ENCODE measurements at places on chromosomes 12 and 14.

GRCh38 chr12:31226639-31227038, 99.3 kb downstream of the SINHCAF start:
- DNase-seq: no peak

DNA sequence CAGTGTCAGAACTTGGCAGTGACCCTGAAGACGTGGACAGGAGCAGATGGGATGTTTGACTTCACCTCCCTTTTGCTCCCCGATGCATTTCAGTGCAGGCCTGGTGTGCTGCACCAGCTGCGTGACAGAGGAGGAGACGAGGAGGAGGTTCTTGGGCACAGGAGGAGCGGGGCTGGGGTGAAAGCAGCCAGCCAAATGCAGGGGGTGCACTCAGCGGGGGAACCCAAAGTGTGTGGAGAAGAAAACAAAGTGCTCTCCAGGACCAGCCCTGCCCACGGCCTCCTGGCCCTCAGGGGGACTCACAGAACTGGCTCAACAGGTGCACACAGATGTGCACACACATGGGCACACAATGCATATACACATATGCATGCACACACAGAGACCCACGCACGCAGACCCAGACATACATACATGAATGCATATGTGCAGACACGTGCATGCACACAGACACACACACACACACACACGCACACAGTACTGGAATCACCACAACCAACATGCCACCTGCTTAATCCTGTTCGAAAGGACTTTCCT, 91.7 kb upstream of the SFSWAP start:
- no peak for DNase-seq

GRCh38 chr12:55061024-55061423, 41.2 kb downstream of the NEUROD4 start:
- no peak for DNase-seq

DNA sequence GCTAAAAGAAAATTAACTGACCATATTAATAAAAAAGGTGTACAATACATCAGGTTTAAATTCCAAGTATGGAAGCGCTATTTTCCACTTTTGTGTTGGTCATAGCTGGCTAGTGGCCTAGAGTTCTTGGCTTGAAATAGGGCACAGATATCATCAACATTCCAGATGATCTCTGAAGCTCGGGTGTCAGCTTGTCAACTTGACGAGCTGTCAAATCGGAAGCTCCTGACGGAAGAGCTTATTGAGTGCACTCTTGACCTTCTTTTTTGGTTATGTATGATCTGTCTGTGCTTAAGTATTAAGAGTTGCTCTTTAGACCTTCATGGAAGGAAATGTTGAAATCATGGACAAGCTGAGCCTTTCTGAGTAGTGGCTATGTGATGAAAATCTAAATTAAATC, 177.9 kb downstream of the APAF1 start:
- DNase-seq: no peak

DNA sequence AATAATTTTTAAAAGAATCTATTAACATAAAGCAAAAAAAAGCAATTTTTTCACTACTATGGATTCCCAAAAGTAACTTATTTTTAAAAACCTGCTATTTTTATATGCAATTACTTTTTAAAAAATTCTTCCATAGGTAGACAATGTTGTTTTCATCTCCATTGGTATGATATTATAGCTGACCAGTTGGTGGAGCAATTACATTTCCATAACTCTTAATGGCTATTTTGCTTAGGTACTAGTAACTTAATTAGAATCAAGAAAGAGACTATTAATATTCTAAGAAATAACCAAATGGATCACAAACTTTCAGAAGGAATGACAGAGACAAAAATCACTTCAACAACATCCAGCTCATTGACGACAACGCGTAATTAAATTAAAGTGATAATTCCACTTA, 64.7 kb upstream of the PTCSC3 start:
- no peak for DNase-seq

DNA sequence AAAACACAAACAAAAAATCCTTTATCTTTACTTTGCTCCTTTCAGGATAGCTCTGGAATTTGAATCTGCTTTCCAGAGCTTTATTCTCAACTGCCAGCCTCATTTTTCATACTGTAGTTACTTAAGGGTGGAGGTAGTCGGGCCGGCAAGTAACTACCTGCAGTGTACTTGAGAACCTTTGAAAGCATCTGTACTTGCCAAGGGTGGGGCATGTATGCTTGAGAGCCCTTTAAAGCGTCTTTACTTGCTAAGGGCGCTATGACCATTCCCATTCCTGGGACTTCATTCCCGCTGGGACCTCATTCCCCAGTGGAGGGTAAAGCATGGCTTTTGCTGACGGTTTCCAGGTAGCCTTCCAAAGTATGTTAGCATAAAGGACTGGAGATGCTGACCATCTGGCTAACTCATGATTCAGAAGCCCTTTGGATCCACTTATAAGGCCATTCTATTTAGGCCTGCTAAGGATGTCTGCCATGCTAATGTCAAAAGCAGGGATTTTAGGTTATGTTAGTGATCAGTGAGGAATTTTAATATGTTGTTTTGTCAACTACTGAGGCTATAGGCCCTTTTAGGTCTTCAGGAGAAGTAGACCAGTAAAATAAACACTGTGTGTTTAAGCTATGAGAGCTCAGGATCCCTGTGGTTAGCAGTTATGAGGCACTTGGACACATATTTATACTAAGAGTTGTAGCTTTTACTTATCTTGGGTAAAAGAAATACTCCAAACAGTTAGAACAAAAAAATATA, 74.9 kb downstream of the CRADD start:
- DNase-seq: no peak

DNA sequence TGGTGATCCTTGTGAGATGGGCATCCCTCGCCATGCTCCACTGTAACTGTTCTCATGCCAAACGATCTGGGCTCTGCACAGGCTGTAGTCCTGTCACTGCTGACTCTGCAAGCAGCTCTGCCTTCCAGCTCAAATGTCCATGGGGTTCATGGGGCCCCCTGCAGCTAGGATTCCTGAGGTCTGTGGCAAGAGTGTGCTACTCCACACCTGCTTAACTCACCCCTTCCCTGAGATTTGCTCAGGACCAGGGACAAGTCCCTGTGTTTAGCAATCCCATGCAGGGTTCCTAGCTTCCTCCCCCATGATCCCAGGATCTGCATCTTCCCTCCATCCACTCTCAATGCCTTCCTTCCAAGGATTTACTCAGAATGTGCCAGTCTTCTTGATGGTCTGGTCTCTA, 241.0 kb downstream of the ASCL1 start:
- no peak for DNase-seq

- no peak for DNase-seq
These were observed 66.8 kb downstream of the VRK1 start for GRCh38 chr14:96863986-96864330.

GRCh38 chr14:99724196-99724891, 40.2 kb downstream of the CYP46A1 start:
- no peak for DNase-seq

GRCh38 chr14:104802394-104803184, 1.7 kb downstream of the ZBTB42 start:
- DNase-seq: no peak

GRCh38 chr14:89399594-89400068, 17.4 kb downstream of the FOXN3 start:
- no peak for DNase-seq

DNA sequence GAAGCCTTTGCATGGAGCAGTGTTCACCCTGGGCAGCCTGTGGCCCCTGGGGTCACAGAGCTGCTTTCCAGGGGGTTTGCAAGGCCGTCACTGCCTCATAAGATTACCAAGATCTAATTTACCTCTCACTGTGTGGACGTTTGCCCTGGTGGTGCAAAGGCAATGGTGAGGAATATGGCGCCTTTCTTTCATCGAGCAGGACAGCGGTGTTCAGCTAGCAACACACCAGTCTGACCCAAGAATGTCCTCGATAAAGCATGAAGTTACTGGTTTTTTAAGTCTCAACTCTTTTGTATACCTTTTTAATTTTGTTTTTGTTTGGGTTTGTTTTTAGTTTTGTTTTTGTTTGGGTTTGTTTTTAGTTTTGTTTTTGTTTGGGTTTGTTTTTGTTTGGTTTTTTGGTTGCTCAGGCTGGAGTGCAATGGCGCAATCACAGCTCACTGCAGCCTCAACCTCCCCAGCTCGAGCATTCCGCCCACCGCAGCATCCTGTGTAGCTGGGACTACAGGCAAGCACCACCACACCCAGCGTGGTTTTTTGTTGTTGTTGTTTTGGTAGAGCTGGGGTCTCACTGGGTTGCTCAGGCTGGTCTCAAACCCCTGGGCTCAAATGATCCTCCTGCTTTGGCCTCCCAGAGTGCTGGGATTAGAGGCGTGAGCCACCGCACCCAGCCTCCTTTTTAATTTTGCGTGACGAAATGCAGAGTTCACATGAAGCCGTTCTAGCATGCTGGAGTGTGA, 57.9 kb downstream of the PPP2R5C start:
- no peak for DNase-seq

- DNase-seq: no peak
These were observed 100.9 kb upstream of the CCDC91 start for GRCh38 chr12:28089338-28089737.

- DNase-seq: no peak
These were observed 37.6 kb upstream of the DHRS4 start for GRCh38 chr14:23916004-23916403.

- DNase-seq: no peak
These were observed 1.6 kb upstream of the C1S start for GRCh38 chr12:7058850-7059395.

- DNase-seq: no peak
These were observed 4.1 kb downstream of the ZFYVE21 start for GRCh38 chr14:103719751-103720150.

GRCh38 chr14:72847721-72848120, 46.2 kb downstream of the DPF3 start:
- DNase-seq: no peak

DNA sequence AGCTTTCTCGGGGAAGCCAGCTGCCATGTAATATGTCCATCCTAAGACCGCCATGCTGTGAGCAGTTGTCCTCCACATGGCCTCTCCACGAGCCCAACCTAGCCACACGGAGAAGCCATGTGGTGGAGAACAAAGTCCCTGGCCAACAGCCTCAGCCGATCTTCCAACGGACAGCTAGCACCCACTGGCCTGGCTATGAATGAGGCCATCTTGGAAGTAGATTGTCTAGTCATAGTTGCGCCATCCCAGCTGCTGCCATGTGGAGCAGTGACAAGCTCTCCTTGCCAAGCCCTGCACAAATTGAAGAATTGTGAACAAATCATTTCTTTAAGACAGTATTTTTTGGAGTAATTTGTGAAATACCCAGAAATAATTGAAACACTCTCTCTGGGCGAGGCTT, 49.3 kb upstream of the USP44 start:
- no peak for DNase-seq

DNA sequence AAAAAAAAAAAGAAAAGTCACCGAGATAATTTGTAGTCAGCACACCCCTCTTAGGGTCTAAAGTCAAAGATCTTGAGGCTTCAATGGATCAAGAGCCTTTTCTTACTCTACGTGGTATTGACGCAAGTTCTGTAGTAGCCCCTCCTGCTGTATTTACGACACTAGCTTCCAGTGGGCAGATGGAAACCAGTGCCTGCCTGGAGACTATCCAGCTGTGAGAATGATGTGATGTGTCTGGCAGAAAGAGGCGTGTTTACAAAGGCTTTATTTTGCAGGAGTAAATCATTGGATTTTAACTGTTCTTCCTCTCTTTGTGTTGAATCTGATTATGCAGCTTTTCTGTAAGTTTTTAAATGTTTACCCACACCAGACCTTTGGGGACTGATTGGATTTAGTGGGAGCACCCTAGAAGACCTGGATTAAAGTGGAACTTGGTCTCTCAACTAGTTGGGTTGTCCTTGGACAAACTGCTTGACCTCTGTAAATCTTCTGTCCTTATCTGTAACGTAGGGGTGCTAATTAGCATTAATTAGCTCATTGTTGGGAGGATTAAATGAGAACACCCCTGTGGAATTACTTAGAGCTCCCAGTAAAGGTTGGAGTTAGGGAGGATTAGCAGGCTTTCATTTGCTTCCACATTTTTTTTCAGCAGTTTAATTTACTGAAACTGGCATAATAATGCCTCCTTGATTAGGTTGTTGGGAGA, 72.4 kb downstream of the RASSF3 start:
- no peak for DNase-seq

- DNase-seq: no peak
These were observed 477.9 kb downstream of the MED13L start for GRCh38 chr12:115799610-115800009.

DNA sequence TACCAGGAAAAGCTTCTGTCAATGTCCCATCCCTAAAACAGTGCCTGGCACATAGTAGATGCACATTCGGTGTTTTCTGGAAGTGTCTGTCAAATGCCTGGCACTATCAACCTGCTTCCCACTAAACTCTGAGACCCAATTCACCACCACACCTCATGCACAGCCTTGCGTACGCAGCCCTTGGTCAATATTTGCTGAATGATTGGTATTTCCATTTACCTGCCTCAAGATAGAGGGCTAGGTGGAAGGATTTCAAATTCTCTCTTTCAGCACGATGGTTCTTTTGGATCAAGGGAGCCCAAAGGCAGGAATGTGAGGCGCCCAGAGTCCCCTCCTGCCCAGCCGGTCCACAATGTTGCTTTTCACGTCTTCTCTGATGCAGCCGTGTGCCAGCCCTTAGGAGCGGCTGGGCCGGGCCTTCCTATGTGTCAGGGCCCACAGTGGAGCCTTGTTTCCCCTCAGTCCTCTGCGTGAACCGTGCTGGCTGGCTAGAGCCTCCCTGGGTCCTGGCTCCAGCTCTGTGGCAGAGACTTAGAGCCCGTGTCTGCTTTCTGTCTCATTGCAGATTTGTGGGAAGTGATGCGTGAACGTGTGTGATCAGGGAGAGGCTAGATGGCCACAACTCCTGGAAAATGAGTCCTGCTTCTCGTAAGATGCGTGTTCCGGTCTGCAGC, 99.9 kb upstream of the RFLNA start:
- DNase-seq: no peak

DNA sequence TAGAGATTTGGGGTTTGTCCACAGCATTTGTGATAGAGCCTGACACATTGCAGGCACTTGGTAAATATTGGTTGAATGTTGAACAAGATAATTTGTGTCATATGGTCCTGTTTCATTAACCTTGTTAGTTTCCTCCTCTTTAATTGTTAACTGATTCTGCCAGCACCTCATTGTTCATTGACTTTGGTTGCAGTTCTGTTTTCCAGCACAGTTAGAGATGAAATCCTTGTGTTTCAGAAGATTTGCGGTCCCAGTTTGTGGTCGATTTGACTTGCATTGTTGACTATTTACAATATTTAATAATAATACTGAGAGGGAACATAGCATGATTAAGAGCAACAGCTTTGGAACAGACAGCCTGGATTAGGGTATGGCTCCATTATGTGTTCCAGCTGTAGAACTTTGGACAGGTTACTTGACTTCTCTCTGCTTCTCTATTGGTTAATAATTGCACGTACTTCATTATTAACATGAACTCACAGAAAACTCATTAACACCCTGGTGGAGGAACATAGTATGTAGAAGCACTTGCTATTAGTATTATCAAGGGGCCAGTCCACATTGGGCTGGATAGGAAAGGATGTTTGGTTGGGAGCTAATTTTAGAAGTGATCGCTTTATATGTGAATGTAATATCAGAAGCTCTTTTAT, 8.7 kb downstream of the DRAM1 start:
- no peak for DNase-seq

GRCh38 chr12:69052613-69053408, 119.8 kb upstream of the CPM start:
- no peak for DNase-seq

- no peak for DNase-seq
These were observed at the start of gene CLEC4A for GRCh38 chr12:8123124-8123912. TSS of gene CLEC4A (plus strand) at chr12:8123617. CDS start at chr12:8123879, 262 bp downstream.
